AG09309 (cell line): ENCODE measurements at places on chromosomes 4 and X.
A peak's percentile ranks its signal among the peaks of the same experiment; 100 is the strongest.

DNA sequence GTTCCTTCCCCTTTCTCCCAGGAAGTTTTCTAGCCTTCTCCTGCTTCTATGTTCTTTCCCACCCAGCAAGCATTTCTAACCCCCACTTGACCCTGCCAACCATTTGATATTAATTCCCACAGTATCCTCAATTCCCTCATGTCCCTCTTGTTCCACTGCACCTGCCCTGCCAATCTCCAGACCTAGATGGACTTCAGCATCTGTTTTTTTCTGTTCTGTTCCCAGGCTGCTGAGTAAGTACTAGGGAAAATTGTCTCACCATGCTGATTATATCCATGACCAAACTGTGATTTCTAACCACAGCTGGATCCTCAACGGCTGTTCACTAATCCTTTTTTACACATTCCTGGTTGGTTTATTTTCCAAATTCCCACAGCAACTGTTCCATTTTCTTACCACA lies 37.7 kb downstream of the CLCN5 start:
- DNase-seq: no peak

DNA sequence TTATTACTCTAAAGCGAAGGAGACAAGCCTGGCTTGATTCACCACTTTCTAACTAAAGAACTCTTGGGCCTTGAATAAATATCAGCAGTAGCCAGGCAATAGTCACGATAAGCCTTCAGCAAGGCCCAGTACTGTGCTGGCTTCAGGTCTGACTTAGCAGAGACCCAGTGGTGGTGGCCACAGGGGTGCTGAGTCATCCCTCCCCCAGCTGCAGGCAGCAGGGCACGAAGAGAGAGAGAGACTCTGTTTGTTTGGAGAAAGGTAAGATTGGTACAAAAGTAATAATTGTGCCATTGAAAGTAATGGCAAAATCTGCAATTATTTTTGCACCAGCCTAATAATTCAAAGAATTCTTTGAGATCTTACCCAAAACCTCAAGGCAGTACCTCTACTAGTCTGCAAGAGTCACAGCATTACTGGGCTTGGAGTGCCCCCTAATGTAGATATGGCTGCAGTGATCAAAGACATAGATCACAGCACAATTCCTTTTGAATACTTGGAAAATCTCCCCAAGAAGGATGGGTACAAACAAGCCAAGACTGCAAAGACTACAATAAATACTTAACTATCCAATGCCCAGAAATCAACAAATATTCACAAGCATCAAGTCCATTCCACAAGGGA lies 159.5 kb upstream of the USP38 start:
- peak; percentile 20 for DNase-seq

GRCh38 chr4:77582711-77583110 lies 22.9 kb upstream of the CXCL13 start:
- DNase-seq: no peak

- no peak for DNase-seq
These were observed 32.1 kb downstream of the RAP1GDS1 start for GRCh38 chr4:98293104-98293887.

DNA sequence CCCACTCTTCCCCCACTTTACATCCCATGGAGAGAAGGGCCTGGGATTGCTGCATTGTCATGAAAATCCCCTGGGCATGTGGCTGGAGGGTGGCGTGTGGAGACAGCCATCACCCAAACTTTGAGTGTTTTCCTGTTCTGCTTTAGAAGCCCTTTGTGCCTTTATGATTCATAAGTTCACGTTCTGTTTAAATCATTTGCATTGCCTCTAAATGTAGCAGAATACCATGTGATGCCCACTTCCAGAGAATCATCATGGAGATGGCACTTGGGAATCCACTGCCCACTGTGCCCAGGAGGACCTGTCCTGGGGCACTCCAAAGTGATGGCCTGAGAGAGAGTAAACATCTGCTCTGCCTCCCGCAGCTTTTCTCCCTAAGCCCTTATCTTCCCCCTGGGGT lies 52.8 kb downstream of the MED28 start:
- no peak for DNase-seq

DNA sequence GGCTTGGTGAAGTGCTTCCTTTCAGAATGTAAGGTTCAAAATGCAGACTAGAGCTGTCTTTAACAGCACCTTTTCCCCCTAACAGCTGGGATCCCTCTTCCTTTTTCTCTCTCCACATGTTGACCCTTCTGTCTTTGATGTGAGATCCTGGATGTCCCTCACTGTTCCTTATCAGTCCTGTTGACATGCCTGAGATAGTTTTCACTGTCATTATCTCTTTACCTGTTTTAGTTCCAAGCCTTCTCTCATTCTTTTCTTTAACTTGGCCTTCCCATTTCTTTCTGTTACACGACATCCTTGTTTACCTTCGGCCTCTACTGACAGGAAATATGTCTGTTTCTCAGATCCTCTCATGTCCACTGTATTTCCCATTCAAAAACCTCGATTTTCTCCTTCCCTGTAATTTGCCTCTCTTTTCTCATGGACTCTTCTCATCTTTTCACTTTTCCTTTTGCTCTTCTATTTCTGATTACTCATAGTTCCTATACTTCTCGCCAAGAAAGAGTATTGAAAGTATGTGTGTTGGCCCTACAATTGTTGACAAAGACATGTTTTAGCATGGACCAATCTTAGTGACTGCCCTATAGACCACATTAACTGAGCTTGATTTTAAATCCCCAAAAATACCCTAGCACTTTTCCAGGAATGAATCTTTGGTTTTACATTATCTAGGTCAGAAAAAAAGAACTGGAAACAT lies 1.2 kb upstream of the SOWAHB start:
- DNase-seq: no peak

DNA sequence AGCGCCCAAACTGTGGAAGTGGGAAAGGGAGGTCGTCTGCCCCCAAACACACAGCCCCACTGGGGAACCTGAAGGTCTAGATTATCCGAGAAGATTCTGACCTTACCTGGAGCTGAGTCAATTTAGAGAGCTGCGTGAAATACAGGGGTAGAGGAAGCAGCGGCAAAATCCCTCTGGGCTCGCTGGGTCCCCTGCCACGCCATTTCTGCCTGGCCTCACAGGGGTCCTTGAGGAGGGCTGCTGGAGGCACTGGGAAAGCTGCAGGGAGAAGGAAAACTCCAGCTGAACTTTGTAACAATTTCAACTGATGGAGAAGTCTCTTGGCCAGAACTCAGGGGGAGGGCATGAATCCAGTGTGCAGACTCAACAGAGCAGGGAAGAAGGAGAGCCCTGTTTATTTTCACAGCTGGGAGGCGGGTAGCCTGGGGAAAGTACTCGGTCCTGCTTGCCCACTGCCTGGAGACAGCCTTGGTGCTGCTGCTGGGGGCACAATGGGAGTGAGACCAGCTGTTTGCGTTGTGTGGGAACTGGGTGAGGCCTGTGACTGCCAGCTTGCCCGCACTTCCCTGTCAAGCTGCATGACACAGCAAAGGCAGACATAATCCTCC lies 93.2 kb upstream of the MAPK10 start:
- no peak for DNase-seq

DNA sequence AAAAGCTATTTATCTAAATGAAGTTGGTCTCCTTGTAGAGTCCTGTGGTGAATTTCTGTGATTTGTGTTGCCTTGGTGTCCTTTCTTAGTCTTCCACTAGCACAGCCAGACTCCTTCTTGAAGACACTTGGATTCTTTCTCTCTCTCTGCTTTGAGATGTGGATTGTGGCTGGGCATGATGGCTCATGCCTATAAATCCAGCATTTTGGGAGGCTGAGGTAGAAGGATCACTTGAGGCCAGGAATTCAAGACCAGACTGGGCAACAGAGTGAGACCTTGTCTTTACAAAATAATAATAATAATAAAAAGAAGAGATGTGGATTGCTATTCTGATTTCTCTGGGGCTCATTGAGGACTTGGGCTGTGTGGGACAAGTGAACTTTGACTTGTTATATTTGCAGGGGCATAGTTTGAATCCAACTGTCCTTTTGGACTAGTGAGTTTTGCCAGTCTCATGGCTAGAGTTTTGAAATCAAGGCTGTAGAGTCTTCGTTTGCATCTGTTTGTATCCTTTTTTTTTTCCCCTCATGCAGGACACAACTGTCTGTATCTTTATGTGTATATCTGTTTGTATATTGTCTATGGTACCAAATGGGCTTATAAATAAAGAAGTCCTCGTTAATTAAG lies 11.1 kb upstream of the SMIM14 start:
- no peak for DNase-seq

DNA sequence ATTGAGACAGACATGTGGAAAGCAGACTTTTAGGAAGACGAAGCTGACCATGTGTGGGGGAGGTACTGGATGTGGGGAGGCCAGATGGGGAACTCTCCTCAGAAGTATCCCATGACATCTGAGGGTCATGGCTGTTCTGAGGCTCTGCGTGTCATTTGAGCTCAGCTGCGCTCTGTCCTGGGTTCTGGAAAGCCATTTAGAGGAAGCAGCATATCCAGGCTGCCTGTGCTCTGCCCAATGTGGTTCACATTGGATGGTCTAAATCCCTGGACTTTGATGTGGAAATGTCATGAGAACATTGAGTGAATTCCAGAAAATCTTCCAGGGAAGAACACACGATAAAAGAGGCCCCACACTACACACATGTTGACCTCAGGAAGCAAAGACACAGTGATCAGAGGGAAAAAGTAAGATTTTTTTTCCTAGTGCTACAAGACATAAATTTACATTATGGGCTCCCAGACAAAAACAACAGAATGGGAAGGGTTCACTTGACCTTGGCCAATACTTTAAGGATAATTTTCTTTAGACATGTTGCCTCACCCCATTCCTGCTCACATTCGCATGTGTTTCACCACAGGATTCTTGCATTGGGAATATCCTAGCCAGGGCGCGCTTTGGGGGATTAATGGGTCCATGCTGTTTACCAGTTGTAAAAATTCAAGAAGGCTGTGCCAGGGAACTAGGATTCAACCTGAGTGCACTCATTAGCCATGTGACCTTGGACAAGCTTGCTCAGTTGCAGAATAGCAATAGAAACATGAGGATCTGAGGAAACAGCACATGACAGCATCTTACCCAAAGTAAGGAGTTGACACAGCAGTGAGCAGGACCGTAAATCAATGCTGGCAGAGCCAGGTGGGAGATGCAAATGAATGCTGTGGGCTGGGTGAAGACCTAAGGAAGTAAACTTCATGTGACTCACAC lies 73.2 kb upstream of the C1QTNF7 start:
- DNase-seq: no peak

- no peak for DNase-seq
These were observed 481.4 kb downstream of the FAT4 start for GRCh38 chr4:125796138-125796537.

DNA sequence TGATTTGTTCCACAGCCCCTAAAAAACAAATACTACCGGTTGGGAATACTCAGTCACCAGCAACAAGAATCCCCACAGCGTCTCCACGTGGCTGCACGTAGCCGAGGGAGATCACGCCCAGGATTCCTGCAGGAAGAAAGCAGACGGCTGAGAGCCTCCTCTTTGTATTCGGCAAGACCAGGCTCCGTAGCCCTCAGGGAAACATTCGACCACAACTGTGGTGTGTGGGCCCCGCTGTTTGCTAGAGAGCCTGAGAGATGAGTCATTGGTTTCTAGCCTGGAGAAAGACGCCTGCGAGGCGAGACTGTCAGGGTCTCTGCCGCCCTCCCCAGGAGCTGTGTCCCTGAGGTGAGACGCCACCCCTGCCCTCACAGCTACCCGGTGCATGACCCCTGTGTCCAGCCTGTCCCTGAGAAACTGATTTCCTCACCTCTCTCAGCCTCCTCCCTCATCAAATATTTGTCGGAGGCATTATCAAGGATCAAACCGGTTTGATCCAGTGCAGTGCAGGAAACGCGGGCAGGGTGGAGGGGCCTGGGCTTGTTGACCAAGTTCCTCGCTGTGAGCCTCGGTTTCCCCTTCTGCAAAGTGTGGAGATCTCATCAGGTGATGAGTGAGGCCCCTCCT lies 4.7 kb upstream of the S100P start:
- DNase-seq: peak; percentile 78

DNA sequence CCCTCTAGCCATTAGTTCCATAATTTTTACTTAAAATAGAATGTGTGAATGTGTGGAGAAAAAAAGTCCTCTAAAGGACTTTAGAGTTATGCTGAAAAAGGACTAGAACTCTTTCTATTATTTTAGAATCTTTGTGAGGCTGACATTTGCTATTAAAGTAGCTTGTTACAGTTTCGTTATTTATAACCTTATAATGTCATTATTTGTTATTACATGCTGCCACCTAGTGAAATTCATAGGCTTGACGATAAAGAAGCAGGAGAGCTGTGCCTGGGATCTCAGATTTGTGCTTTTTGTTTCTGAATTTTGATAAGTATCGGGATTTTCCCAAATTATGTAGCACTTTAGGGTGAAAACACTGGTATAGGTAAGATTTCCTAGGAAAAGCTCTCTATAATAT lies 38.5 kb upstream of the TAPT1 start:
- DNase-seq: peak; percentile 10

DNA sequence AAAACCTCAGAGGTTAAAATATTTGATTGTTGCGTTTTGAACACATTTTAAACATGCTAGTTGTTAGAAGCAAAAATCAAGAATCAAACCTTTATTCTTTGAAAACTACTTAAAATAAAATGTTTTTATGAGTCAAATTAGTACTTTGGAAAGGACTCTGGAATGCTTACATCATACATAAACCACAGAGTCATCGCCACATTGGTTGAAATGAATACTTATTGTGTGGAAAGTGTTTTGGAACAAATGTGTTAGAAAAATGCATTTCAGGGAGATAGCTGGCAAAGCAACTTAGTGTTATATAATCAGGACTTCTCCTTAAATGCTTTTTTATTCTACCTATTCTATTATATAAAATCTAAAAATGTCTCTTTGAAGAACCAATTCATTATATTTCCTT lies 49.4 kb upstream of the CAMK2D start:
- DNase-seq: peak; percentile 48
